ENCODE measurements at places on chromosomes 2 and 18.

GRCh38 chr18:3029215-3029952 is 16.4 kb upstream of the LPIN2 start:
- no peak for DNase-seq

DNA sequence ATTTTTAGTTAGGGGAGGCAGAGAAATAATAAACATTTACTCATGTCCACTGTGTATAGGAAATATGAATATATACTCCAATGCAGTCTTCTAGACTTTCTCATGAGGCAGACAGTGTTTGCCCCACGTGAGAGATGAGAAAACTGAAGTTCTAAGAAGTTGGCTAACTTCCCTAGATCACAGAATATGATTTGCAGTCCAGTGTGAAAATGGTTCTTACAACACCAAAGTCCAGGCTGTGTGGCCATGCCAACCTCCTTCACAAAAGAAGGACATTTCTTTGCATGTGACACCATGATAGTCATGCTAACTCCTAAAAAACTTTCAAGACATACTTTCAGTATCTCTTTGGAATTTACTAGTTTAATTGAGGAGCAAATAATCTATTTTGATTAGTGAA is 143.7 kb downstream of the IRS1 start:
- DNase-seq: no peak

DNA sequence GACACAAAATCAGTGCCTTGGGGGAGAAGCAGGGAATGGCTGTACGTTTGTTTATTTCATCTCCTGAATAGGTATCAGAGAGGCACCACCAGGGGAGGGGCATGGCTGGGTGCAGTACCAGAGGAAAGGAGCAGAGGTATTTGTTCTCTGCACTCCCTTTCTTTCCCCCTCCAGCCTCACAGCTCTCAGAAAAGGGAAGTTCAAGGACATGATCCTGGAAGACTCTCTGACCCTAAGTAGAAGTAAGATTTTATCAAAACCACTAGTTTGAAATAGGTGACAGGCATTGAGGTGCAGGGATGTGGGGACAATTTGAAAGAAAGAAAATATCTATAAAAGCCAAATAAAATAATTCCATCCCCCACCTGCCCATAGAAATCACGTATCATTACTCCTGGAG is 136.5 kb downstream of the LRRTM1 start:
- no peak for DNase-seq

DNA sequence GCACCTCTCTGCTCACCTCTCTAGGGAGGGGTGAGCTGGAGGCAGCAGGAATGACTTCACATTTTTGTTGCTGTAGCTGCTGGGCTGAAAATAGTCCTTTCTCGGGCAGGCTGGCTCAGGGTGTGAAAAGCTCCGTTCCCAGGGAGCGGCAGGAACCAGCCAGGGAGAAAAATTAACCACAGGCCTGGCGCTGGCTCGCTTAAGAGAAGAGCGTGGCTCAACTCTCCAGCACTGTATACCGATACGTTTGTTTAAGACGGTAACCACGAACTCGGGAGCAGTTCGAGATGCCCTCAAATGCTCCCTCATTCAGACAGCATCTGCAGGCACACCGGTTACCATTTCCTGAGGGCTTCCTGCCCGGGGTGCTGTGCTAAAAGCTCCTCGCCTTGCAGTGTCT is 129.6 kb downstream of the CELF4 start:
- DNase-seq: no peak

DNA sequence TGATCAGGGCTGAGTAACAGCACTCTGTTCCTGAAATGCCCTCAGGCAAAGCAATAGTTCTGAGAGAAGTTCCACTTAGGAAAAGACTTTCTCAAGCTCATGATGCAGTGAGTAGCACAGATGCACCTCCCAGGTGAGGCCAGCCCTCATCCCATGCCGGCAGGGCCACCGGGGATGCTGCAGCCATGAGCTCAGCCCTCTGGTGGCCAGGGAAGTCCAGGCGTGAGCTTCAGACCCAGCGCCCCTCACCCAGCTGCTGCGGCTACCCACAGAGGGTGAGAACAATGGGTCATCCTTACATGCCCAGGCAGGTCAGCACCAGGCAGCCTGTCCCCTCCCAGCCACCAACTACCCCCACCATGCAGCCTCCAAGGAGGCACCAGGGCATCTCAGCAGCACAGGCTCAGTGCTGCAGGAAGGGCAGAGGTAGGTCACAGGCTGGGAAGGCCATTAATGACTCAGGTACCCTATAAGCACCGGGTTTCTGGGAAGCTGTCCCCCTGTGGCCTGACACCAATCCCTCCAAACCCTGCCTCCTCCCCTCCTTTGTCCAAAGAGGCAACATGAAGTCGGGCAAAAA is 50.6 kb downstream of the TTC32 start:
- no peak for DNase-seq

DNA sequence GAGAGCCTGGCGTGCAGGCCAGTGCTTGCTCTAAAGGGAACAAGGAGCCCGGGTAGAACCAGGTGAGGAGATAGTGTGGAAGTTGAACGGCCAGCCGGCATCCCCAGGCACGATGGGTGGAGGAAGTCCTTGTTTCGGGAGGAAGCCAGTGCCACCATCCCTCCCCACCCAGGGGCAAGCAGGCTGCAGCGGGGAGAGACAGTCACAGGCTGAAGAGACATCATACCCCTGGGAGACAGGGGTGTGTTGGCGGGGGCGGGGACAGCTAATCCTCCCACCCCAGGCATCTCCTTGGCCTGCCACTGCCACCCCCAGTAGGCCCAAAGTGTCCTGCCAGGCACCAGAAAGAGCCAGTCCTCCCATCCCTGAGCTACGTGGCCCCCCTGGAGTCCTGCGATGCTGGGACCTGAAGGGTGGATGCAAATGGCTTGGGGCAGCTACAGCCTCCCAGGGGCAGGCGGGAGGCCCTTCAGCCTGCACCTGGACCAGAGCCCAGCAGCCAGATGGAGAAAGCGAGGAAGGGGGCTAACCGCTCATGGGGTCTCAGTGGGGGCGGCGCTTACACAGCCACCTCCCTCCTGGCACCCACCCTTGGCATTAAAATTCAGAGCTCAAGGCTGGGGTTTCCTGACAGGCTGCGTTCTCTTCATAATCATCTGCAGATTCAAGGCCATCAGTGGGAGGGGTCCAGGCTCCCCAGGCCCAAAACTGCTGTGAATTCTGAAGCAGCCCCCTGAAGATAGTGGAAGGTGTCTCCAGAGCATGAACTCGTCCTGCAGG is 14.8 kb upstream of the GPR55 start:
- DNase-seq: no peak

- no peak for DNase-seq
Measured at GRCh38 chr2:108297436-108298141, 8.9 kb downstream of the SULT1C2 start.

- DNase-seq: no peak
Measured at GRCh38 chr2:83972128-83972527, 487.0 kb downstream of the SUCLG1 start.

DNA sequence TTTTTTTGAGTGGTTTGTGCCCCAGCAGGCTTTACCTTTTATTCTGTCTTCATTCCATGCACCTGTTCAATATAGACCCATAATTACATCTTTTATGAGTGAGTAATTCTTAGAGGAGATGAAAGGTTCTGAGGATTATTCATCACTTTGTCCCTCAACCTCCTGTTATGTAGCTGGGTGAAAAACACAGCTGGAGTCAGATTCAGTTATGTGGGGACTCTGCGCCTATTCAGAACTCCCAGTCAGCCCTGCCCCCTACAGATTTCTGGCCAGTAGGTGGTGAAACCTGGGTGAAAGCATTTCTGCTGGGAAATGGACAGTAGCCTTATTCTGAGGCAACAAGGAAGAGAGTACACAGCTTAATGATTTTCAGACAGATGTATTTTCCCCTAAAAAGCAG is 107.8 kb downstream of the MGAT5 start:
- DNase-seq: no peak

DNA sequence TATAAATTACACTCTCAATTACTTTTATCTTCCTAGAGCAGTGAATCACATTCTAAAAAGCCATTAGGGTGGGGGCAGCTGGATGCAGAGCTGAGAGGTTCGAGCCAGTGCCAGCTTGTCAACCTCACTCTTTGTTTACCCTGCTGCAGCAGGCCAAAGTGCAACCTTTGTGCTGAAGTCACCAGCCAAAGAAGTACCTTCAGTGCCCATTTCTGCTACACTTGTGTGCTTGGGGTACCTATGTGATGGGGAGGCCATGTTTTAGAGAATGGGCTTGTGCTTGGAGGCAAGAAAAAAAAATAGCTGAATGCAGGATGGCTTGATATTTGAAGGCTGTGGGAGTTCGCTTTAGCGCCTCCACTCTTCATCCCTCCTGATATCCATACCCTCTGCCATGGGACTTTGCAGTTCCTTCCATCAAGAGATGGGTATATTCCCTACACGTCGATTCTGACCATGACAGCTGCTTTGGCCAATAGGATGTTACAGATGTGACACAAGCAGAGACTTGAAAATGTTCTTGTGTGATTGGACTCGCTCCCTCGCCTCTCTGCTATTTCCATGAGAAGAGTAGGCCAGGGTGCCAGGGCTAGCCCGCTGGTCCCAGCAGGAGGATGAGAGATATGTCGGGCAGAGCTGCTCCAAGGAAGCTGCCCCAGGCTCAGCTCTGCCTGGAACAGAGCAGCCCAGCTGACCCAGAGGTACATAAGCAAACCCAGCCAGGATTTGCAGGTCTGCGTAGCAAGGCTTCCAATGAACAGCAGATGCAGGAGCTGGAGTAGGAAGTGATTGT is 12.7 kb upstream of the FZD5 start:
- no peak for DNase-seq

DNA sequence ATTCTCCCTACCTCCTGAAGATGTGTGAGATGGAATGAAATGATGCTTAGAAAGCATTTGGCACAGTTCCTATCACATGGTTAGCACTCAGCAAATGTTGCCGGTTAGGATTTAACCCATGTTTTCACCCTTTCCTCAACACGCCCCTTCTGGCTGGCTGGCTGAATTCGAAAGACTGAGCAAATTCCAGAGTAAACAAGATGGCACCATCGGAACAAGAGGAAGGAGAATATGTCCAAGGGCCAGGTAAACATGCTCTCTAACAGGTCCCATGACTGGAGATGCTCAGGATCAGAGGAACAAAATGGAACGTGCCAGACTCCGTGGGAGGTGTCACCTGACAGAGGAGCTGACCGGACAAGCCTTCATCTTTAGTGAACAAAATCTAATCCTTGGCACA is 145.6 kb downstream of the ANKRD44 start:
- DNase-seq: no peak
